ENCODE measurements at places on chromosomes 5 and 9.
A peak's percentile ranks its signal among the peaks of the same experiment; 100 is the strongest.

DNA sequence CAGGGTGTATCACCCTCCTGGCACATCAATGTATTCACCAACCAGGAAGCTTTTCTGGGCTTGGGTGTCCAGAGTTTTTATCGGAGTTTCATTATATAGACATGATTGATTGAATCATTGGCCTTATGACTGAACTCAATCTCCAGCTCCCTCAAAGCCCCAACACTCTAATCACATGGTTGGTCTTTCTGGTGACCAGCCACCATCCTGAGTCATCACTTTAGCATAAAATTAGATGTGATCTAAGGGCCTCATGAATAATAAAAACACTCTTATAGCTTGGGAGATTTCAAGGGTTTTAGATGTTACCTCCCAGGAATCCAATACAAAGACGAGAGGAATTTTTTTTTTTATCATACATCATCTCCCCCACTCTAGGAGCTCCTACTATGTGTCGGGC, 7.7 kb upstream of the PBX3 start:
- DNase-seq: no peak

DNA sequence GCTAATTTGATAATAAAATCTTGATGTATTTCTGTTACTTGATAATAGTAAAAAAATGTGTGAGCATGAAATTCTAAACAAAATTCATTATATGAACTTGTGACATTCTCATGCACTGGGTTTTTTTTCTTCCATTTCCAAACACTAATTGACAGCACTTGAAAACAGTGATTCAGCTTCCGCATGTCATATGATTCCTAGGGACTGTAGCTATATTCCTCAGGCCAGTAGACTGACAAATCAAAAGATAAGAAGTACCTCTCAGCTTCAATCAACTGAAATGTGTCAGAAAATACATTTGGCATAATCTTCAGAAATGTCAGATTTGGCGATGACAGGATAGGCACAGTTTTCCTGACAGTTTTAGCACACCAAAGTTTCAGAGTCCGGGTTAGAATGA, 52.5 kb downstream of the EFNA5 start:
- DNase-seq: no peak

DNA sequence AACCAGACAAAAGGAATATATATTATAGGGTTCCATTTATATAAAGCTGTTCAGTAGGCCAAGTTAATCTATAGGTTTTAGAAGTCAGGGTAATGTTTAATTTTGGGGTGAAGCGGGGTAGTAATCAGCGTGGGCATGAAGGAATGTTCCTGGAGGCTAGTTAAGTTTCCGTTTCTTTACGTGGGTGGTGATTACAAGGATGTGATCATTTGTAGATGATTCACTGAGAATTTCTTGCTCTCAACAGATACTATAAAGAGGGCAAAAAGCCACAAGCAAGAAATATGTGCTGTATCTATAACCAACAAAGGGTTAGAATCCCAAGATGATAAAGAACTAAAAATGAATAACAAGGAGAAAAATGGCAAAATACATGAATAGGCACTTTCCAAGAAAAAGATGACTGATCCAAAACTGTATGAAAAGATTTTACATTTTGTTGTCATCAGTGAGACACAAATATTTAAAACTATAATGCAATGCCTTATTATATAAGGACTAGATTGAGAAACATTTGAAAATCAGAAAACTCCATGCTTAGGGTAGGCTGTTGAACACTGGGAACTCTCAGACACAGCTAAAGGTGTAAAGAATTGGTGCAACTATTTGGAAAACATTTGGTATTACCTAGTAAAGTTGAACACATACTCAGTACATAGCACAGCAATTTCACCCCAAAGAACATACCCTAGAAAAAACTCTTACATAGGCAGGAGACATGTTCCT, 224.3 kb upstream of the S1PR3 start:
- no peak for DNase-seq

DNA sequence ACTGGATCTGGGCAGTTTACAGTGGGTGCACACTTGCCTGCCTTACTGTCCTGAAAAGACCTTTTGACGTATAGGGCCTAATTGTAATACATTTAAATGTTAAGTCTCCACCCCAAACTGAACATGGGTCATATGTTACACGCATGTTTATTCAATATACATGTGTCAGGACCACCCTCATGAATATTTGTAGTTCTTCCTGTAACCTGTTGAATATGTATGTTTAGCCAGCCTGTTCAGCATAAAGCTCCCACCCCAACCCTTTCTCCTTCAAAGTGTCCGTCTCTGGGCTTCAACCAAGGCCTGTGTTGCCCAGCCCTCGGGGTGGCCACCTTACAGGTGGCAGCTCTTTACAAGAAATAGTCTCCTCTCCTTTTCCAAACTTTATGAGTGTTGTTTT, 180.9 kb upstream of the DAP start:
- no peak for DNase-seq

GRCh38 chr9:224582-225520, 10.2 kb downstream of the DOCK8 start:
- DNase-seq: no peak

DNA sequence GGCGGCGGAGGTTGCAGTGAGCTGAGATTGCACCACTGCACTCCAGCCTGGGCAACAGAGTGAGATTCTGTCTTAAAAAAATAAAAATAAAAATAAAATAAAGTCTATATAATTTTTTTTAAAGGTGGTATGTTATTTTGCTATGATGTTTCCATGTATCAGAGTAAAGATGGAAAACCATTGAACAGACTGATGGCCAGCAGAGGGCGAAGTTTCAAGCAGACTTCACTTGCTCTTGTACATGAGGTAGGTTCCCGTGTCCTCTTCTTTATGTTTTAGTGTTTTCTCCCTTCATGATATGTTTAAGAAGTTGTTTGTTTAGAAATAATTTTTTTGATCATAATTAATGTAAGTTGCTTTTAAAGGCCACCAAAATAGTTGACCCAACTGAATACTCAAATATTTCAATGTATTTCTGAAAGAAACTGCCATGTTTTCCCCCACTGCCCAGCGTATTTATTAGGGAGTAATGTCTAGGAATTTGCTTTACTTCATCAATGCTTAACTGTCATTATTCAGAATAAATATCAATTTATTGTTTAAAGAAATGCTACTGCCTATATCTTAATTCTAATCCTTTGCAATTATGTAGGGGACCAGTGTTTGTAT, 146.4 kb downstream of the HACD4 start:
- no peak for DNase-seq

DNA sequence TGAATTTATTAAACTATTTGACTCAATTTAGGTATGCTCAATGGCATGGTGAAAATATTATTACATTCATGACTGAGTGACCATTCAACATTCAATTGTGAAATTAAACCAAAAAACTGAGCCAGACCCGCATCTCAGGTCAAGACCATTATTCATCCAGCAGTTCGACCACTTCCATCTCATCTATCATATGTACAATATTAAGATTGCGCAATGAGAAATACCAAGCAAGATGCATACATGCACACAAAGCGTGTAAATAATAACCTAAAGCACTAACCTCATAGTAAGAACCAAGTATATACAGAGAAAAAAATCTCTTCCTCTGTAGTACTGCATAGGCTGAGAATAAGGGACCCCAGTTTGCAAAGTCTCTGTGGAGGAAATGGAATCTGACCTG, 310.2 kb downstream of the ADGRV1 start:
- no peak for DNase-seq

DNA sequence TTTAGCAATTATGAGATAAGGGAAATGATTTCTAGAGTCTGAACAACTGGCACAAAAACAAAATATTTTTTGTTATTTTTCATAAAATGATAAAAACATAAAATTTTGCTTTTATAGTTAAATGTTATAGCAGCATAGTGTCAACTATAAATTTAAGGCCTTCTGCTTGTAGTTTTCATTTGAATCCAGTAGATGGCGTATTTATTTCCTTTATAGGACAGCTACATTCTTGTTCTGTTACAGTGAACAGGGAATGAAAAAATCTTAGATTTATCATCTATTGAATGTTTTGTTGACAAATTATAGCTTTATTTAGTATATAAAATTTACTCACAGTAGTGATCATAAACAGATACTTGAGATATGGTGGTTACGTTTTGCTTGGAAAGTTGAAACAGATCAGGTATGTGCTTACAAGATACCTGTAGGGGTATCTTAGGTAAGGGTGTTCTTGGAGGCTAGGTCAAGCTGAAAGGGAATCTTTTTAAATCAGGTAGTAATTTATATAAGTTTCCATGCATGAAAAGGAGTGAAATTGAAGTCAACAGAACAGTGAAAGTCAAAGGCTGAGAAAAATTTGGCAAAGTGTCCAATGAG, 239.3 kb upstream of the GRIN3A start:
- DNase-seq: no peak

GRCh38 chr5:131906668-131907067, 38.8 kb downstream of the MEIKIN start:
- no peak for DNase-seq

GRCh38 chr9:32455738-32456137, 70.3 kb downstream of the RIGI start:
- DNase-seq: no peak

DNA sequence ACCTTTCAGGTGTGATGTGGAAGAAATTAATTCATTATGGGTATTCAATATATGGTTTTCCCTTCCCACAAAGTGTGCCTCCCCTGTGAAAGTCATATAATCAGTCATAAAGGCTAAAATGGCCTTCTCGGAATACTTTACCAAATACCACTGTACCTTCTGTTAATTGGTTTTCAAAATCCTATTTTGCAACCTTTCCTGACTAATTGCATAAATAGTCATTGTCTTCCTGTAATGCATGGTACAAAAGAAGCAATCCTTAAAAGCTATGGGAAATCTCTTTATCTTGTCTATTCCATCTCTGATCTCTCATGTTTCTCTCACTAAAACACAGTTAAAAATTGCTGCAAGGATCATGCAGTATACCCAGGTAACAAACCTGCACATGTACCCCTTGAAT, 44.3 kb upstream of the UGCG start:
- no peak for DNase-seq

DNA sequence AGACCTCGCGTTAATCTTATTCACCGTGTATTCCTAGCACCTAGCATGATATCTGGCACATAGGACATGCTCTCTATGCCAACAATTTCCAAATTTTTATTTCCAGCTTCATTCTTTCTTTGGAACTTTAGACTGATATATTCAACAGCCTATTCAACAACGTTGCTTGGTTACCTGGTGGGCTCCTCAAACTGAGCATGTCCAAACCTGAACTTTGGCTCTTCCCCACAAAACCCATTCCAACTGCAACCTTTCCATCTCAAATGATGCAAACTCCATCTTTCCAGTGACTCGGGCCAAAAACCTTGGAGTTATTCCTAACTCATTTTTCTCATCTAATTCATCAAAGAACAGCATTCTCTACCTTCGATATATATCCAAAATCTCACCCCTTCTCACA, 525.2 kb downstream of the AGTPBP1 start:
- DNase-seq: no peak

DNA sequence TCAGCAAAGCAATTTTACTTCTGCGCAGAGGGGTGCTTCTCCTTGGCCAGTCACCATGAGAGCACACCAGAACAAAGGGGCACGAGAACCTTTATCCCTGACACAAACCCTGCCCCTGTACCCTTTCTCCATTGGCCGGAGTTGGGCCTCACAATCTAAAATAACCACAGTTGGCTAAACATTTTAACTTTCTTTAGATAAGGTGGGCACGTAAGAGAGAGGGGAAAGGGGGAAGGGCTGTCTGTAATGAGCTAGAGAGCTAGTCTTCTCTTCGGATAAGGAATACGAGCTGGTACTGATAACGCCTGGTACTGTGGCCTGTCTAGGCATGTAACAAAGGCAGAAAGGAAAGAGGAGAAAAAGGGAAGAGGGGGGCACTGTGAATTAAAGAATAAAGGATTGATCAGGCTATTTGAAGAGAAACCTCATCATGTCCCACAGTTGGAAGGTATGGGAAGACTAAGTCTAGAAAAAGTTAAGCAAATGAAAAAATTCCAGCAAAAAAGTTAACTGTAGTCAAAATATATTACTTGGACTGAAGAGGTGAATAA, 1.8 kb upstream of the IARS1 start:
- DNase-seq: no peak

- no peak for DNase-seq
These were observed 67.0 kb upstream of the RNU6ATAC start for GRCh38 chr9:134231330-134231745.

DNA sequence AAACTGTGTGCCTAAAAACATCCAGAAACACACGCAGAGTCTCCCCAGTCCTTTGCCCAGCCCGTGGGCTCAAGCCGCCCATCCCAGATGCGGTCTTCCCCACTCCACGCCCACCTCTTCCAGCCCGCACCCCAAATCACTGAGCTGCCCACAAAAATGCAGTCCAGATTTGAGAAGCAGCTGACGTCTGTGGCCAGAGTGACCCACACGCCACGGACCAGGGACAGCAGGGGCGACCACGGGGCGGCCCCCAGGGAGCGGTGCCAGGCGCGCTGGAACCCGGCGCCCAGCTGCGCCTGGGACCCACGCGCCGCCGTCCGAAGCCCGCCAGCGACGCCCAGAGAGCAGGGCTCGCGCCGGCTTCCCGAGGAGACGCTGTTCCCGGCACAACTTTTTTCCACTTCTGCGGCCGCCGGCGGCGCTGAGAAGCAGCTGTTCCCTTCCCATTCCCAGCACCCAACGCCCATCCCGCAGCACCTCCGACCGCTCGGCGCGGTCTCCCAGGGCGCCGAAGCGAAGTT, 674 bp downstream of the LHFPL2 start:
- peak; percentile 2 for DNase-seq

GRCh38 chr5:76657091-76657490, 33.9 kb upstream of the F2RL2 start:
- no peak for DNase-seq
